ENCODE measurements at places on chromosomes 13 and 19. TPM values are rescaled to one million over a fixed set of nuclear protein-coding genes. Genes with fewer than 3 reads are reported as not detected.

XPO4 gene
- total RNA-seq, result 16.2 TPM

PTPRH gene
- 16.5 TPM for total RNA-seq

ZNF497 gene
- total RNA-seq, result 2.1 TPM

OR7D2 gene
- not detected for total RNA-seq

C19orf85 gene
- total RNA-seq, result not detected

CLEC11A gene
- 17.7 TPM for total RNA-seq

CEACAM20 gene
- total RNA-seq, result not detected

IQCN gene
- total RNA-seq, result 0.94 TPM

RNF225 gene
- 1.4 TPM for total RNA-seq

KIRREL2 gene
- 0.08 TPM for total RNA-seq

FAM83E gene
- 1.8 TPM for total RNA-seq

MISP gene
- 4.4 TPM for total RNA-seq

ZNF534 gene
- not detected for total RNA-seq

DKKL1 gene
- 0.48 TPM for total RNA-seq

SIGLEC8 gene
- total RNA-seq, result not detected

ETFB gene
- total RNA-seq, result 338 TPM

PRTN3 gene
- not detected for total RNA-seq

SYCN gene
- not detected for total RNA-seq

ZNF283 gene
- 10.3 TPM for total RNA-seq

CKM gene
- not detected for total RNA-seq

TNFRSF19 gene
- total RNA-seq, result 21.4 TPM

TMEM145 gene
- 5.0 TPM for total RNA-seq

TMPRSS9 gene
- total RNA-seq, result not detected

BORA gene
- total RNA-seq, result 9.2 TPM

KLK12 gene
- not detected for total RNA-seq

DNAAF3 gene
- total RNA-seq, result 2.6 TPM

IGFL1 gene
- not detected for total RNA-seq

Measured in A375 (cell line).